ENCODE measurements at places on chromosomes 5 and 9. TPM values are rescaled to one million over a fixed set of nuclear protein-coding genes. Genes with fewer than 3 reads are reported as not detected.

GRCh38 chr5:82011761-82012160 is 39.9 kb downstream of the ATG10 start:
- H3K27ac ChIP-seq: no peak overlapping the region
- H3K4me3 ChIP-seq: no peak overlapping the region
- no peaks in the 10 kb centered on the region for H3K27me3 ChIP-seq

GRCh38 chr9:105858006-105858690 is 163.8 kb downstream of the TMEM38B start:
- no peaks in the 10 kb centered on the region for H3K27me3 ChIP-seq
- H3K27ac ChIP-seq: no peak overlapping the region
- no peak for DNase-seq
- no peaks in the 10 kb centered on the region for H3K36me3 ChIP-seq
- H3K4me1 ChIP-seq: no peaks in the 10 kb centered on the region

- peak within 1 kb of the TSS; percentile 40 for H3K4me3 ChIP-seq
- DNase-seq: no peak
- peaks cover 18% of the 10 kb centered on the region for H3K4me1 ChIP-seq
- H3K36me3 ChIP-seq: no peaks in the 10 kb centered on the region
Observed at GRCh38 chr9:137027369-137028262, at the start of gene ABCA2. TSS of gene ABCA2 (minus strand) at chr9:137028237. CDS start at chr9:137028140, 97 bp downstream.

DNA sequence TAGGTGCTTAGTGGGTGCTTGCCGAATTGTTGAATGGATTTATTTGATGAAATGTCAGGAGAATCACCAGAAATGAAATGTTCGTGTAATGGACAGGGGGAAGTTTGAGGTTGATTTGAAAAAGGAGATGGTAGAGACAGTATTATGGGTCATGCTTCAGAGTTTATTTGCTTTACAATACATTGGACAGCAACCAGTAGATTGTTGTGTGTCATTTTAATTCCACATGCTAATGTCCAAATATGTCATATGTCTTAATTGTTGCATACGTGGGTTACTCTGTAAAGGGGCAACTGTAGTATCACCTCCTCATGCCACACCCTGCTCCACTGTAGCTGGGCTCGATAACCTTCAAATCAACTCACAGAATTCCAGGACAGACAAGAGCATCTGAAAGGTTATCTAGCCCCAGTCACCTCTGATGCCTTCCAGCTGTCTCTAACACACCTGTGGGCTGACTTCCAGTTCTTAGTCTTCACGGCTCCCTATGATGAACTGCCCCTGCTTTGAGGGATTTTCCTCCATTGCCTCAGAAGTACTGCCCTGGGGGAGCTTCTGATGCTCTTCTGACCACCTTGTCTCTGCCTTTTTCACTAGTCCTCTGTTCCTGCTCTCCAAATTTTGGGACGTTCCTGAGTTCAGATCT is 1.7 kb downstream of the PDCD1LG2 start:
- H3K36me3 ChIP-seq: no peaks in the 10 kb centered on the region
- H3K4me1 ChIP-seq: no peaks in the 10 kb centered on the region
- H3K27me3 ChIP-seq: no peaks in the 10 kb centered on the region

DNA sequence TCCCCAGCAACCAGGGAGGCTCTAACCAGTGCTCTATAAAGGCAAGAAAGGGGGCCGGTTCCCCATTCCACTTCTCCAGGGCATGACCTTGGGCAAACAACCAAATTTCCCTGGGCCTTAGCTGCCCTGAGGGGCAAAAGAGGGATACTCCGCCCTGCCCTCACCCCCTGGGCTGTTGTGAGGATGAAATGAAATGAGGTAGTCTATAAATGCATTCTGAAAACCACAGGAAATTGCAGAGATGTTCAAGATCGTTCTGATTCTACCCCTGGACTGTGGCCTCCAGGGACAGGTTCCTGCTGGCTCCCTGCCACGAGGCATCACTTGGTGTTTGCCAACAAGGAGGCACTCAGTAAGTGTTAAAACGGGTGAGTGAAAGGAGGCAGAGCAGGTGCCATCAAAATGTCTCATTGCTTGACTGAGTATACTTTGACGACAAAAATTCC is 5.7 kb downstream of the RAPGEF1 start:
- no peak overlapping the region for H3K4me3 ChIP-seq
- DNase-seq: no peak
- H3K4me1 ChIP-seq: peaks cover 5% of the 10 kb centered on the region
- peak overlapping the region; percentile 44 for H3K27ac ChIP-seq
- no peaks in the 10 kb centered on the region for H3K27me3 ChIP-seq

- DNase-seq: no peak
- H3K36me3 ChIP-seq: no peaks in the 10 kb centered on the region
- no peak overlapping the region for H3K4me3 ChIP-seq
- H3K27me3 ChIP-seq: no peaks in the 10 kb centered on the region
- no peaks in the 10 kb centered on the region for H3K4me1 ChIP-seq
Observed at GRCh38 chr9:134253606-134254205, 72.5 kb upstream of the RXRA start.

DNA sequence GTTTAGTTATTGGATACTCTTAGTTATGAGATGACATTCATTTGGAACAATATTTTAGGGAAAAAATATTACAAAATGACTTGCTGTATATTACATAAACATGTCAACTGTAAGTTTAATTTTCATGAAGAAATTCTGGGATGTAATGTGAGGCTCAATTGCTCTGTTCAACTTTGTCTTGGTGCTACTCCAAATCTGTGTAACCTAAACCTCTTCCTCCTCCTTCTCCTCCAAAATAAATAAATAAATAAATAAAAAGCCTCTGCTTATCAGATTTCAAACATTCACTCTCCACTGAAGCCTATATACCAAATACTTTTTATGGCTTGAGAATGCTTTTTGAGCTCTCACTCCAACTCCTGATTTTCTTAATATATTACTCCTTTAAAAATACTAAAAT is 27.7 kb downstream of the ACTBL2 start:
- H3K27me3 ChIP-seq: no peaks in the 10 kb centered on the region
- no peaks in the 10 kb centered on the region for H3K36me3 ChIP-seq
- DNase-seq: no peak
- peaks cover 3% of the 10 kb centered on the region for H3K4me1 ChIP-seq

DNA sequence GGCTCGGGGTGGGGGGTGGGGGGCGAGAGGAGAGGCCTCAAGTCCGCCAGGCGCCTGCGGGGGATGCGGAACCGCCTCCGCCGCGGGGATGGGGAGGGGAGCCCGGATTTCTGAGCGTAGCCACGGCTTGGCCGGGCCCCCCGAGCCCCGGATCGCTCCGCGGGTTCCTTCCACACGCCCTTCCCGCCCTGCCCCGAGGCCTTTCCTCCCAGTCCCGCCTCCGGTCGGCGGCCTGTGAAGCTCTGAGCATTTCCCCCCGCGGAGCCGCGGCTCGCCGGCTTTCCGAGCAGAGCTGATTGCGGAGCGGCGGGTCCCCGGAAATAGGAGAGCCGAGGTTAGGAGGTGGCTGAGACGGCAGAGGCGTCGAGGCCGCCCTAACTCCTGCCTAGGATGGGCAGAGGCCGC is 6.1 kb downstream of the IRX4 start:
- DNase-seq: no peak
- peaks cover 72% of the 10 kb centered on the region for H3K27me3 ChIP-seq
- H3K36me3 ChIP-seq: no peaks in the 10 kb centered on the region
- H3K27ac ChIP-seq: no peak overlapping the region
- no peaks in the 10 kb centered on the region for H3K4me1 ChIP-seq

DNA sequence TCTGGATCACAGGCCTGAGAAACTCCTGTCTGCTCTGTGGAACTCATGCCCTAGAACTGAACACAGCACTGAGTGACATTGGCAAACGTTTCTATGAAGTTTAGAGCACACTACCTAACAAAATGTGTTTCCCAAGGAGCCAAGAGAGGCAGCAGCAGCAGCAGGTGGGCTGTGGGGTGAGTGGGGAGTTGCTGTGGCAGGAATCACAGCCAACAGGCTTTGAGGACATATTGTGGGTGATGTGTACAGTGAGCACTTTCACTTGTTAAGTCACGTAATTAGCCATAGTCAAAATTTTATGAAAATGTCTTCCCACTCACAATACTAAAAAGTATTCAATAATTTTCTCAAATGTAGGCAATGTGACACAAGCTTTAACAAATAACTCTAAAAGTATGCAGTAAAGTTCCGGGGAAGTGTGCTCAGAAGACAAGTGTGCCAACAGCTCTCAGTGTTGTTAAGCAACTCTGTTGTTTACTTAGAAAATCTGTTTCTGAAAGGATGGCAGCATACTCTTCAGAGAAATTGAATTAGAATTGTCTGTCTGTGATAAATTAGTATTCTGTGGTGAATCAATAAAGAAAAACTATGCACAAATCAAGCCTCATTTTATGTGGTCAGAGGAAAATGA is 482.1 kb downstream of the SEMA5A start:
- H3K4me1 ChIP-seq: no peaks in the 10 kb centered on the region
- no peaks in the 10 kb centered on the region for H3K36me3 ChIP-seq
- DNase-seq: no peak
- H3K4me3 ChIP-seq: no peak overlapping the region

DNA sequence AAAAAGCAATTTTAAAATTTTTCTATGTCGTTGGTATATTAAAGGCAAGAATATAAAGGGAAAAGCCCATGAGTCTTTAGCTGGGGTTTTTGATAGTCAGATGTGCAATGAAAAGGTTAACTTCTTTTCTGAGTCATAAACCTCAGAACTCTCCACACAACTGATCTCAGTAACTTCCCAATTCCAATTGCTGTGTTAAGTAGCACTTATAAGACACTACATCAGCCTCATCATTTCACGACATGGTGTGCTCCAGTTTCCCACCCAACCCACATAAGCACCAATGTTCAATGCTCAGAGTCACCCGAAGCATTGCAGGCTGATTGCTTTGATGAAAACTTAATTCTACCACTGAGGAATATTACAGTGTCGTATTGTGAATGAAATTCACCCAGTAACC is 155.8 kb downstream of the TSSK1B start:
- H3K4me1 ChIP-seq: no peaks in the 10 kb centered on the region
- no peaks in the 10 kb centered on the region for H3K27me3 ChIP-seq

DNA sequence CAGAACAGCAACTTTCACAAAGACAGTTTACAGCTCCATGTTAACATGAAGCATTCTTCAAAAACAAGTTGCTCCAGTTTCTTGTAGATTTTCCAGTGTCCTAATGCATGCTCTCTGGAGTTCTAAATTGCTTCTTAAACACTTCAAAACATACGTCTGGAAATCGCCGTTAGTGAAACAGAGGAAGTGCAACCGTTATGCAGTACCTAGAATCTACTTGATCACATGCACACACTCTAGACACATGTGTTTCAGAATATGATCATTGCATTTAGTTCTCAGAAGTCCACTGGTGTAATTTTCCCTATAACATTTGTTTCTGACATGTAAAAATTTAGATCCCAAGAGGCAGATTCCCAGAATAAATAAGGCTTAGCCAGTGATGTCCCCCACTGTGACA is 41.1 kb upstream of the RUFY1 start:
- H3K4me3 ChIP-seq: no peak overlapping the region
- H3K27ac ChIP-seq: no peak overlapping the region
- no peaks in the 10 kb centered on the region for H3K4me1 ChIP-seq
- no peaks in the 10 kb centered on the region for H3K36me3 ChIP-seq

DNA sequence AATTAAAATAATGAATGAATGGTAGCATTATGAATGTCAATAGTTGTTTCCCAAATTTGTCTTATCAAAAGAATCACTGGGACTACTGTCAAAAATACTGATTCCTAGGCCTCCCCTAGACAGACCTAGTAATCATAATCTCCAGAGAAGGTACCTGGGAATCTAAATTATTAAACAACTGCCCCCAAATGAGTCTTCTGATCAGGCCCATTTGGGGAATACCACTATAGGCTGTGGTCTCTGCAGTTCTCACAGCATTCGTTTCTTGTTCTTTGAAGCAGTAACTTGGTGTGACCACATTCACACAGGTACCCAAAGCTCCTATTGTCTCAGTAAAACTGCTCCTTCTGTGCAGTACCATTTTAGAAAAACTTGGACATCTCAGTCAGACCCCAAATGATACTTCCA is 230.9 kb downstream of the PIK3R1 start:
- H3K27me3 ChIP-seq: no peaks in the 10 kb centered on the region
- no peak for DNase-seq
- H3K4me3 ChIP-seq: no peak overlapping the region
- no peaks in the 10 kb centered on the region for H3K36me3 ChIP-seq

MZB1 gene
- 5.6 TPM for total RNA-seq

ZCCHC10 gene
- 10.2 TPM for total RNA-seq

SLC34A3 gene
- not detected for total RNA-seq

SPINK5 gene
- not detected for total RNA-seq

C5 gene
- 2.1 TPM for total RNA-seq

IL11RA gene
- total RNA-seq: 153 TPM

CTNNA1 gene
- total RNA-seq: 363 TPM

CAVIN4 gene
- total RNA-seq: 0.64 TPM

C9orf50 gene
- not detected for total RNA-seq

KYAT1 gene
- 5.3 TPM for total RNA-seq

PFN3 gene
- total RNA-seq: not detected

BTNL8 gene
- not detected for total RNA-seq

Measured in uterus (tissue), 4 donors.